ENCODE measurements at places on chromosomes 2 and 18.
A peak's percentile ranks its signal among the peaks of the same experiment; 100 is the strongest.

- no peak for DNase-seq
Observed at GRCh38 chr18:24633121-24633520, 172.7 kb downstream of the HRH4 start.

DNA sequence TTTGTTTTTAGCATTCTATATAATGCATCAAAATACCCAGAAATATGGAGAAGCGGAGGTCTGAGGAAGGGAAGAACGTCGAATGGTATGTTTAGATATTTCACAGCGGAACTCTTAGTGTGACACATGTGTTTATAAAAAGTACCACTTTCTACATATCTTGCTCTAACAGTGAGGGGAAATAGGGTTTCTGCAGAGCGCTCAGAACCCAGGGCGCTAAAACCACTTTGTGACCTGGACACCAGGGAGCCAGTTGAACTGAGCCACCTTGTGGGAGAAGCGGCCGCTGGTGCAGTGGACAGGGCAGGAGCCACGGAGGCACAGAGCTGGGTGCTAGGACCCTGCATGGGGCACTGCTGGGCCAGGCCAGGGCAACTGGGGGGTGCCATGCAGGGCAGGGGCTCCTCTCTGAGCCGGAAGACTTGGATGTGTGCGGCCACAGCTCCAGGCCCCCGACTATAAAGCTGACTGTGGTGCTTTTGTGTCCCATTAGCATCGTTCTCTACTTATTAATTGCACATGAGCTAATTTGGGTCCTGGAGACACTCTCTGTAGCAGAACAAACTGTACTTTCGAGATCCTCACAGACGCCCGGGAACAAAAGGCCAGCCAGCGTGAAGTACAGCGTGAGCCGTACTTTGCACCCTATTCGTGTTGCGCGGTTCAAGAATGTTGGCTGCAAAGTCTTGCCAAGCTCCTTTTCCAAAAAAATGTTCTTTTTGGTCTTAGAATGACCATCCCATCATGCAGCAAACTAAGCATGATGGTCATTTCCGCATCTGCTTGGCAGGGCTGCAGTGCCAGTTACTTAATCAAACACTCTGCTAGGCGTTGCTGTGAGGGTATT is 151.9 kb upstream of the ALKAL2 start:
- no peak for DNase-seq

DNA sequence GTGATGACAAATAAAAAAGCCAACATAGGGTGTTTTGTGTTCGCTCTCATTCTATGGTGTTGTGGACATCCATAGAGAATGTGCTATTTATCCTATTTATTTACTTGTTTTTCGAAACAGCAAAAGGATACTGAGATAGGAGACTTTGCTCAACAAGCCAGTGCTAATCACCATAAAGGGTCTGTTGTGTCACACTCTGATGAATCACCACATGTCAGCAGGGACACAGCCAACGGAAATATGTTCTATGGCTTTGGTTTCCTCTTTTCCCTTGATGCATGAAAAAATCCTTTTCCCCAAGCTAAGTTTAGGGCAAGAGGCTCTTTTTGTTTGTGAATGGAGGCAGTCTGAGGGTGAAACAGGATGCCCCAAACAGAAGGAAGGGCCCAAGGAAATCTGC is 154.3 kb downstream of the RNF152 start:
- no peak for DNase-seq

DNA sequence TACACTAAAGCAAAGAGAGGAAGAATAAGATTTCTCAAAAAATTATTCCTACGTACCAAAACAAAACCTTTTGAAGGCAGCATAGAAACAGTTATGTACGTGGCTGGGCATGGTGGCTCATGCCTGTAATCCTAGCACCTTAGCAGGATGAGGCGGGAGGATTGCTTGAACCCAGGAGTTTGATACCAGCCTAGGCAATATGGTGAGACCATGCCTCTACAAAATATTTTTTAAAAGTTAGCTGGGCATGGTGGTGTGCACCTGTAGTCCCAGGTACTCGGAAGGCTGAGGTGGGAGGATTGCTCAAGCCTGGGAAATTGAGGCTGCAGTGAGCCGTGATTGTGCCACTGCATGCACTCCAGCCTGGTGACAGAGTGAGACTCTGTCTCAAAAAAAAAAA is 14.9 kb upstream of the CYP26B1 start:
- no peak for DNase-seq

DNA sequence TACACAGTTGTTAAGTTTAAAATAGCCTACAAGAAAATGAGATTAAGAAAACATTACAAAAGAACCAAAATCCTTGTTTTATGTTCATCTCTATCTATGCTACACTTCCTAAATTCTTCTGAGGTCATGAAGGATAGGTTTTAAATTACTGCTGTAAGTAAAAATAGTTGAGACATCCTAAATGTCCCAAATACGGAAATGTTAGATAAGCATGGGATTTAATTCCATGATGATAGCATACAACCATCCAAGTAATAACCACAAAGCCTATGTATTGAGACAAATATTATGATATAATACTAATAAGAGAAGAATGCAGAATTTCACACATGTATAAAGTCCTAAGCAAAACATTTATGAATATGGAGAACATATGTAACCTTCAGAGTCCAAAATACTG is 34.1 kb downstream of the PIEZO2 start:
- DNase-seq: peak; percentile 18

GRCh38 chr2:2579814-2580213 is 248.7 kb upstream of the MYT1L start:
- no peak for DNase-seq

- no peak for DNase-seq
Observed at GRCh38 chr2:43493954-43494353, 101.9 kb downstream of the THADA start.

GRCh38 chr18:7532942-7533341 is 34.2 kb upstream of the PTPRM start:
- no peak for DNase-seq

DNA sequence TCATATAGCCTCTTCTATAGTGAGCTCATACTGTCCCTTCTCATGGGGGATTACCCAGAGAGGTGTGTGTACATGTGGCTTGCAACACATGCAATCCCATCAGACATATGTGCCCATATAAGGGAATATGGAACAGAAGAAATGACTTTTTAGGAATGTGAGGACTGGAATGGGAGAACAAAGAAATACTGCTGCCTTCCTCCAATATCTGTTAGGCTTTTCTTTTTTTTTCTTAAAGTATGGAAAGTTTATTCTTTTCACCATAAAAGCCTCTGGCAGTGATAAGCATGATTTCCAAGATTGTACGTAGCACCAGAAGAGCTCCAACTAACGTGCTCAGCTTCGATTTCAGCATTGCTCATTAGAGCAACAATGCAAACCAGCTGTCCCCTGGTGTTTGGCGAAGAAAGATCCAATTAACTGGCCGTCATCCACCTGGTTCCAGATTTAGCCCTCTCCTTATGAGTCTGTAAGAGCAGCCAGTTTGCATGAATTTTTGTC is 113.6 kb downstream of the ADCYAP1 start:
- peak; percentile 82 for DNase-seq

- no peak for DNase-seq
Observed at GRCh38 chr2:155442755-155443372, 744.4 kb downstream of the KCNJ3 start.

DNA sequence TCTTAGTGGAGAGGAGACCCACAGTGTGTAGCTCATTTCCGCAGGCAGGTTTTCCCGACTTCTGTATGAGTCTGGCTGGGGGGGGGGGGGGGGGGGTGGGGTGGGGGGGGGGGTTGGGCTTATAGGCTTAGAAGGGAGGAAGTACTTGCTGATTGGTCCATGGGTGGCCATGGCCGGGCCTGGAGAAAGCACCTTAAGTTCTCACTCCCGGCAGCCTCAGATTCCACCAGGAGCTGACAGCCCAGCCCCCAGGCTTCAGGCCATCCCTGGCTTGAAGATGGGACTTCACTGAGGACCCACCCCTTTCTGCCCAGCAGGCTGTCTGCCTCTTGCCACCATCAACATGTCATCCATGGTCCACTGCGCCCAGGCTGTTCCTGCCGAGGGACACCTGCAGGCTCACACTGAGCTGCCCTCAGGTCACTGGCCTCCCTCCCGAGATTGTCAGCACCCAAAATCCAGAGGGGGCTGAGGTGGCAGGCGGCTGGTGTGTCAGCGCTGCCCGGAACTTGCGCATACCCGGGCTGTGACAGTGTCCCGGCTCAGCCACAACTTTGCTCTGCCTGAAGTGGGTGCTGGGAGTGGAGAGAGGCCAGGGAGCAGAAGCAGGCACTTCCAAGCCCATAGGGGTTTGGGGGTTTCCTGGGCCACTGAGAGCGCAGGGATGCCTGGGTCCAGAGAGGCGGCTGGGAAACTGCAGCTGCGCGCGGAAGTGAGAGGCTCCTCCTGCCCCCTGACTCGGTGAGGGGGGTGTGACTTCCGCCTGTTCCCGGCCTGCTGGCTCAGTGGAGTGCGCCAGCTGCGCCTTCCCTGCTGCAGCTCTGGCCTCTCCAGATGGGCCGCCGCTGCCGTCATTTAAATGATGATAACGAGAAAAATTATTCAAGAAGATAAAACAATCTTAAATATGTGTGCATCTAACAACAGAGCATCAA is 256.1 kb downstream of the RPRM start:
- no peak for DNase-seq
